ENCODE measurements at places on chromosomes 5 and 9. TPM values are rescaled to one million over a fixed set of nuclear protein-coding genes. Genes with fewer than 3 reads are reported as not detected.

The SPATA31E1 gene
- total RNA-seq = not detected

The FCN2 gene
- total RNA-seq = not detected

The ADAMTS19 gene
- 0.44 TPM for total RNA-seq

The VDAC1 gene
- 263 TPM for total RNA-seq

- no peaks in the 10 kb centered on the region for H3K36me3 ChIP-seq
- no peaks in the 10 kb centered on the region for H3K4me1 ChIP-seq
Observed at GRCh38 chr5:167864801-167865200, 426.6 kb upstream of the WWC1 start.

- DNase-seq = no peak
- no peaks in the 10 kb centered on the region for H3K4me1 ChIP-seq
- no peak overlapping the region for H3K4me3 ChIP-seq
Observed at GRCh38 chr5:125746917-125747316, 676.3 kb upstream of the GRAMD2B start.

- no peaks in the 10 kb centered on the region for H3K36me3 ChIP-seq
- no peaks in the 10 kb centered on the region for H3K4me1 ChIP-seq
- H3K27me3 ChIP-seq = no peaks in the 10 kb centered on the region
- H3K27ac ChIP-seq = no peak overlapping the region
- no peak for DNase-seq
- no peak overlapping the region for H3K4me3 ChIP-seq
Observed at GRCh38 chr9:97934321-97935115, 3.5 kb downstream of the HEMGN start.

DNA sequence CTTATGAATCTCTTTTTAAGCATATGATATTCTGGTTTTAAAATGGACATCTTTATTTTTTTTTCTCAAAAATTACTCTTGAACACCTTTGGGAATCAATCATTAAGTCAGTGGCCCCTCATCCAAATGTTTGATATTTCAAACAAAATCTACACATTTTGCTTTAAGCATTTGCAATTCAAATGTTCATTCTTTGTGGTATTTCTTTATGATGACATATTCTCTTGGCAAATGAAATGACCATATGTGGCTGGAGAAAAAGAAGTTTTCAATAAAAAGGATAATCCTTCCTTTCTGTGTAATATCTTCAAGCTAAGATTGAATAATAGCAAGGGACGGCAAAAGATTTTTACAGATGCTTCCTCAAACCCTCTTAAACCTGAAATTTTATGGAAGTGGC, 420.8 kb downstream of the MTRR start:
- no peaks in the 10 kb centered on the region for H3K36me3 ChIP-seq
- H3K4me1 ChIP-seq = no peaks in the 10 kb centered on the region
- H3K27ac ChIP-seq = no peak overlapping the region
- no peak for DNase-seq
- H3K27me3 ChIP-seq = no peaks in the 10 kb centered on the region
